Activated CD4-positive, alpha-beta T cell treated with anti-CD3 and anti-CD28 coated beads, Interleukin-2, amount 10 ng/mL, durations not matched to agents 24 days and 14 days (primary cell): ENCODE measurements at places on chromosomes 16 and 17. TPM values are rescaled to one million over a fixed set of nuclear protein-coding genes. Genes with fewer than 3 reads are reported as not detected.

DNA sequence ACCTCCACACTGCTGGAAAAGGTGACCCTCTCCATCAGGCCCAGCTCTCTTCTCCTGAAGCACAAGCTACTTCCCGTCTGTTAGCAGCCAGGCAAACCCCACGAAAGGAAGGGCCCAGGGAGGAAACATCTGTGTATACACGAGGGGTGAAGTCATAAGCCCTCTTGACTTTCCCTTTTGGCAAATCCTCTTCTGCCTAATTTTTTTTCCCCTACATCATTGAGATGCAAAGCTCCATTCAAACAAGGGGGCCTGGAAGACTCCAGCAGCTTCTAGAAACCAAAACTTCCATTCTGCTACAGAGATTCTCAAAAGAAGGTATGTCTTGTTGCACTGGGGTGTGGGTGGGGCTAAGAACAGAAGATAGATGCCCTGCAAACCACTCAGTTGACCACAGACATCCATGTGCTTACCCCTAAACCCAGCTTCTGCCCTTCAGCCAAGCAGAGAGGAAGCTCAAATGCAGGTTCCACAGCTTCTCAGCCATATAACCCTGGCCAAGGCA, 145.6 kb upstream of the RCVRN start:
- no peak for DNase-seq

Gene TEX19
- total RNA-seq = 0.09 TPM in 2 replicates

Gene CDRT15L2
- not detected in 2 replicates for total RNA-seq

GRCh38 chr16:12084436-12084835, 107.9 kb downstream of the SNX29 start:
- no peak for DNase-seq

DNA sequence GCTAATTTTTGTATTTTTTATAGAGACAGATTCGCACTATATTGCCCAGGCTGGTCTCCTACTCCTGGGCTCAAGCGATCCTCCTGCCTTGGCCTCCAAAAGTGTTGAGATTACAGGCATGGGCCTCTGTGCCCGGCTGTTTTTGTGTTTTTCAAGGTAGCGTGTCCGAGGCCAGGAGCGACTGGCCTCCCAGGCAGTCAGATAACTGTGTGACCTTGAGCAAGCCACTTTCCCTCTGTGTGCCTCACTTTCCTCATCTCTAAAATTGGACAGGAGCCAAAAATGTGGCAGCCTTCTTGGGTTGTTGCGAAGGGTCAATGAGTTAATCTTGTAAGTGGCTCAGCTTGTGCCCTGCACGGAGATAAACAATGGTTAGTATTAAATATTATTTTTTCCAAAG, 2.4 kb downstream of the ABCC1 start:
- DNase-seq = no peak

GRCh38 chr16:77066896-77067496, 124.0 kb upstream of the MON1B start:
- no peak for DNase-seq

Gene KRT14
- not detected in 2 replicates for total RNA-seq

DNA sequence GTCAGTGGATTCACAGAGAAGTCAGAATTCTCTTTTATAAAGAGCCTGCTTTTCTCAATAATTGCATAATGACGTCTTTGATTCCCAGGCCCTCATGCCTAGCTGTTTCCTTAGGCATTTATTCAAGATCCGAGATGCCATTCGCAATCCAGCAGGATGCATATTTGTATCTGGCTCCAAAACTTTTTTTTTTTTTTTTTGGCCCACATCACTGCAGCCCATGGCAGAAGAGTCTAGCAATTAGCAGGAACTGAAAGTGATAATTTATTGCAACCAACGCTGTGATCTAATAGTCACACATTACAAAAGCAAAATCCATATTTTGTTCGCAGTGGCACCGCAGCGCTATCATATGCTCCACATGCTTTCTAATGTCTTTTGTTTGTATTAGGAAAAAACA, 503.4 kb downstream of the MAF start:
- no peak for DNase-seq

Gene CDC42EP4
- 0.86 and 0.95 TPM in 2 replicates for total RNA-seq

GRCh38 chr16:50201787-50202186, 48.7 kb downstream of the TENT4B start:
- DNase-seq = no peak

Gene USP31
- 8.9 and 10.0 TPM in 2 replicates for total RNA-seq

DNA sequence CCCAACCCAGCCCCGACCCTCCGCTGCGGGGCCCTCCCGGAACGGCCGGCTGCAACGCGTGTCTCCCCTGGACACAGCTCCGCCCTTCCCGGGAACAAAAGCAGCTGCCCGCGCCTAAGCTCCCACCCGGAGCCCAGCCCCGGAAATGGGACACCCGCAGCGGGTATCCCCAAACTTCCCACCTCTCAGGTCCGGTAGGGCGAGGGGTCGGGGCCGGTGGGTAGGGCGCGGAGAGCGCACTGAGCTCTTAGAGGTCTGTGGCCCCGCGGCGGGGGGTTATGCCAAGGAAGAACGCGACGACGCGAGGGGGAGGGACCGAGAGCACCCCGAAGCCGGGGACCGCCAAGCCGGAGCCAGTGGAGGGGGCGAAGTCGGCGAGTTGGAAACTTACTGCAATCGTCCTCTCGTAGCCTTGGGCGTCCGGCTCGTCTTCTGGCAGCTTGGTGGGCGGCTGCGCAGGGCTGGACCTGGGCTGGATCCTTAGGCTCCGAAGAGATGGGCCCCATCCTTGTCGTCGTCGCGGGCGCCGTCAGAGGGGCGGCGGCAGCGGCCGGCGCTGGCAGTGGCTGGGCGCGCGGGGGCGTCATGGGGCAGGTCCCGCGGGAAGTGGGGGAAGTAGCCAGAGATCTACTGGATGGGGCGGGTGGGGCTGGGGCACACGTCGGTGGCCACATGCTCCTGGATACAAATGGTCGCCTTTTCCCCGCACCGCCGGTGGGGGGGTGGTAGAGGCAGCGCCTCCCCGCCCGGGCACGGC, 6.9 kb downstream of the USP6 start:
- no peak for DNase-seq

- no peak for DNase-seq
These were observed 2.2 kb downstream of the MT3 start for GRCh38 chr16:56591377-56592060.

Gene ITGAD
- not detected in 2 replicates for total RNA-seq

DNA sequence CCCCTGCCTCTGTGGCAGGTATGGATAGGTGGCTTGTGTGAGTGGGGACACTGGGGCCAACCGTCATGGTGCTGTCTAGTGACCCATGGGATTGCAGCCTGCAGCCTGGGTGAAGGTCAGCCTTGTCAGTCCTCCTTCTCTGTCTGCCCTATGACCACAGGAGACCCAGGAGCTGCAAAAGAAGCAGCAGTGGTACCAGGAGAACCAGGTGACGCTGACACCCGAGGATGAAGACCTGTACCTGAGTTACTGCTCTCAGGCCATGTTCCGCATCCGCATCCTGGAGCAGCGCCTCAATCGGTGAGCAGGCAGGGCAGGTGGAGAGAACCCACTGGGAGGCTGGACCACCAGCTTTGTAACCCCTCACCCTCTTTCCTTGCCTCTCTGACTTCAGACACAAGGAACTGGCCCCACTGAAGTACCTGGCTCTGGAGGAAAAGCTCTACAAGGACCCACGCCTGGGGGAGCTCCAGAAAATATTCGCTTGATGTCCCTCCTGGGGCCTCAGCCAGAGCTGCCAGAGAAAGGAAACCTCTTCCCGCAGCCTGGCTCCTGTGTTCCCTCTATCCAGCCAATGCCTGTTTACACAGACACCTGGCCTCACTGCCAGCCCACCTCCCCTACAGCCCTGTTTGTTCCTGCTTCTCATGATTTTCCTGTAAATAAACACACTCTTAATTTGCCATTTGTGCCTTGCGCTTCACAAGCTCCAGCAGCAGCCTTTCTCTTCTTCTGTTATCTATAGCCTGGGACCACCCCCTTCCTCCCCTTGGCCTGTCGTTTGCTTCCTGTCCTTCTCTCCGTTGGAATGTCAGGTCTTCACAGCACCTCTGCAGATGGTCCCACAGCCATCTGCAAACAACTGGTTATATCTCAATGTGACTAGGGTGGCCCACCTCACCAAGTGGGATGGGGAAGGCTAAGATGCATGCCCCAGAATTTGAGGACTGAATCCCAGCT, 4.5 kb upstream of the KATNB1 start:
- DNase-seq = no peak

DNA sequence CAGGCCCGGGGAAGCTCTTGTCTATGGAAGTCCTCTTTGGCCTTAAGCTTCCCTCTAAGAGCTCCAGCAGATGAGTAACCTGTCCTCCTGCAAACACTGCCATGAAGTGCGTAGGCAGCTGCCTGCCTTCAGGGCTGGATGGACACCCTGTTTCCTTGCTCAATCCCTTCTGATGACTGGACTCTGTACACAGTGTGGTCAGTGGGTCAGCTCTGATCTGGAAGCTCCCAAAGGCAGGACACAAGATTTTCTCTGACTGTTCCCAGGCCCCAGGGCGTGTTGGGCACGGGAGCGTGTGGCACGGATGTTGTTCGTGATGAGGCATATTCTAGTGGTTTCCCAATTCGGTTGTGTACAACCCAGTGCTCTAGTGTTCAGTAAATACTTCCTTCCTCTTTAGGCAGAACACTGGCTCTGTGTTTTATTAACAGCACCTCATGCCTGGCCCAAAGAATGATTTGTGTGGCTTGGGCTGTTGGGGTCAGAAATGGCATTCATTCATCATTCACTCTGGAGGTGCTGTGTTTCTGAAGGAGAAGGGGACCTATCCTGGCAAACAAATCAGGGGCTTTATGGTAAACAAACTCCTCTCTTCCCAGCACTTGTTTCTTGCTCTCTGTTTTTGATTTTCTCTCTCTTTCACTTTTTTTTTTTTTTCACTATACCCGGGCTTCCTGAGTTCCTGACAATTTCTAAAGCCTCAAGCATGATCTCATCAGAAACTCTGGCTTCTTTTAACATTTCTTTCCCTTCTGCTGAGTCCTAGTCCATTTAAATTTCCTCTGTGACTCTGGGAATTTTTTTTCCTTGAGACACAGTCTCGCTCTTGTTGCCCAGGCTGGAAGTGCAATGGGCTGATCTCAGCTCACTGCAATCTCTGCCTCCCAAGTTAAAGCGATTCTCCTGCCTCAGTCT, 12.0 kb upstream of the RNF157 start:
- peak; percentile 85 for DNase-seq

Gene PNMT
- total RNA-seq = not detected in 2 replicates

Gene LPO
- not detected in 2 replicates for total RNA-seq

Gene B4GALNT2
- 0.02 and 0.05 TPM in 2 replicates for total RNA-seq

Gene CHST4
- not detected in 2 replicates for total RNA-seq

- DNase-seq = no peak
These were observed 60.1 kb upstream of the NUDT7 start for GRCh38 chr16:77662246-77662645.
